ENCODE measurements at places on chromosomes 1 and 21.

DNA sequence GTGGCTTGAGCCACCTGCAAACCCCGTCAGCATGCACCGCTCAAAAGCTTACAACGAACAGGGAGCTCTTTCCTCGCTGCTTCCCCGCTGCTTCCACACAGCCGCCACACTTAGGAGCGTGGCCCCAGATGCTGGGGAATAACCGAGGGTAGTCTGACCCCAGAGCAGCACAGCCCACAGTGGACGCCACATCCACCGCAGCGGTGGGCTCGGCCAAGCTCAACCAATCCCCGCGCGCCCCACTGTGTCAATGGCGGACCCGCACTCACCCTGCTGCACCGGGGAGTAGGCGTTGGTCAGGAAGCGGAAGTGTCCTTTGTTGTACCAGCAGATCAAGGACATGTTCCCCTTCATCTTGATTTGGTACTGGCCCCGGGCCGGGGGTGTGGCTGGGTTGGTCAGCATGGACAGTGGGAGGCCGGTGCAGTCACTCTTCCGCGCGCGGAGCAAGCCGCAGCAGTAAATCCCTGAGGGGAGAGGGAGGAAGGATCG lies 93.5 kb downstream of the PGBD5 start:
- DNase-seq: no peak

GRCh38 chr1:117932576-117932975 lies 3.0 kb downstream of the WDR3 start:
- no peak for DNase-seq

DNA sequence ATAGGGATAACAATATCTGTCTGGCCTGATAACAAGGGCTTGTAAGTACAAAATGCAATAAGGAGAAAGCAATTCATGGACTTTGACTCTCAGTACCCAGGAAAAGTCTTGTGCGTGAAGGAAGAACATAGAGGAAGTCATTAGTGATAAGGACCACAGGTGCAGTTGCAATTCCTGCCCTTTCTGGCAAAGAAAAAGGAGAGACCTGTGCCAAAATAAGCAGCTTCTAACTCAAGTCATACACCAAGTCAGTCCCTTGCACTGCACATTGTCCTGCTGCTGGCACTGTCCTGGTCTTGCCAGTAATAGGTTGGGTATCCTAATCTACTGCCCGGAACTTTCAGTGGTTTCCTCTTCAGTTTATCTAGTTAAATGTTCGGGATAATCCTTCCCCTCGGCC lies 14.8 kb upstream of the SOD1 start:
- no peak for DNase-seq

GRCh38 chr1:97304366-97304765 lies 582.8 kb downstream of the PTBP2 start:
- DNase-seq: no peak

- no peak for DNase-seq
Measured at GRCh38 chr21:27678511-27678910, 711.6 kb upstream of the ADAMTS5 start.

DNA sequence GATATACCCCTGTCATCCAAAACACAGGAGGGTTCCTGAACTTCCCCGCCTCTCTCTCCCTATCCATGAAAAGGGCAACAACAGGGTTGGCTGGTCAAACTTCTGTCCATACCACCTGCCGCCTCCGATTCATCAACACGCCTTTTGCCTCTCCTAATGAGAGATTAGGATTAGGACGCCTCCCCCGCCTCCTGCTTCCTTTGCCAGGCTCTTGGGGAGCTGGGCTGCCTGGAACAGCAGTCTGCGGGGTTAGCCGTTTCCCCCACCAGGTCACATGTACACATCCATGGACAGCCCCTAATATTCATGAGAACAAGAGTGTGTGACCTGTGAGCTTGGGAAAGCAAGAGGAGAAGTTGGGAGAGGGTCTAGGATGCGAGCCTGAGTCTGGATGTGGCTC lies 2.3 kb upstream of the OPTC start:
- DNase-seq: no peak

GRCh38 chr1:229991104-229991513 lies 75.9 kb upstream of the GALNT2 start:
- no peak for DNase-seq

GRCh38 chr1:11985851-11986250 lies 5.6 kb downstream of the MFN2 start:
- DNase-seq: no peak

- DNase-seq: no peak
Measured at GRCh38 chr21:32370998-32371766, 21.6 kb downstream of the URB1 start.

DNA sequence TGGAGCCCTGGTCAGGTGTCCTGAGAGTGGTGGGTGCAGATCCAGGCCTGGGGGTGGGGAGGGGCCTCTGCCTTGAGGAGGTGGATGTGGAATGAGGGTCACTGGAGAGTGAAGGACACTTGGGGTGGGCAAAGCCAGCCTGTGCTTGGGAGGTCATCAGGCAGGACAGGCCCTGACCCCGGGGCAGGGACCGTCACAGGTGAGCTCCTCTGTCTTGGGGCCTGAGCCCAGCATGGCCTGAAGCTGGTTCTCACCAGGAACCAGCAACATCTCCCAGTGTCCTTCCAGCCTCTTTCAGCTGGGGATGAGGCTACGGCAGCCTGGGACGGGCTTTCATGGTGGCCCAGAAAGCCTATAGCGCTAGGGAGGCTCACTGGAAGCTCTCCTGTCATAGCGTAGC lies 831 bp upstream of the KRTAP10-2 start:
- DNase-seq: no peak

GRCh38 chr1:2348346-2349325 lies 42.7 kb downstream of the MORN1 start:
- no peak for DNase-seq

GRCh38 chr21:41277846-41278245 lies 38.8 kb upstream of the FAM3B start:
- no peak for DNase-seq

- DNase-seq: no peak
Measured at GRCh38 chr1:21820597-21821232, 8.7 kb downstream of the LDLRAD2 start.

GRCh38 chr21:45979651-45980050 lies 1.9 kb upstream of the COL6A1 start:
- no peak for DNase-seq

- DNase-seq: no peak
Measured at GRCh38 chr1:68525781-68526180, 28.9 kb upstream of the DEPDC1 start.

- no peak for DNase-seq
Measured at GRCh38 chr1:34763142-34763781, 3.7 kb downstream of the GJB4 start.

DNA sequence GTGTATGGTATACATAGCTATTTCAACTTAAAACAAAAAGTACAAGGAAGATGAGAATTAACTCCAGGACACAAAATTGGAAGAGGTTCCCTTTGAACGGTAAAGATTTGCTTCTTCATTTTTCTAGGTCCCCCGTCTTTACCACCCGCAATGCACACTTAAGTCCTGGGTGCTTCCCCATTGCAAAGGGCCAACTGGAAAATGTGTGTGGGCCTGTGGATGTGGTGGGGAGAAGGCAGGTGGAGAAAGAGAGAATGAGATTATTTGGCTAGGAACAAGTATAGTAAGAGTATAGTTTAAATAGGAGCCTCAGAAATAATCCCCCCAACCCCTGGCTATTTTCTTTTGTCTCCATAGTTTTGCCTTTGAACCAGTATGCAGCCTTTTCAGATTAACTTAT lies 115.4 kb downstream of the HLX start:
- DNase-seq: no peak

DNA sequence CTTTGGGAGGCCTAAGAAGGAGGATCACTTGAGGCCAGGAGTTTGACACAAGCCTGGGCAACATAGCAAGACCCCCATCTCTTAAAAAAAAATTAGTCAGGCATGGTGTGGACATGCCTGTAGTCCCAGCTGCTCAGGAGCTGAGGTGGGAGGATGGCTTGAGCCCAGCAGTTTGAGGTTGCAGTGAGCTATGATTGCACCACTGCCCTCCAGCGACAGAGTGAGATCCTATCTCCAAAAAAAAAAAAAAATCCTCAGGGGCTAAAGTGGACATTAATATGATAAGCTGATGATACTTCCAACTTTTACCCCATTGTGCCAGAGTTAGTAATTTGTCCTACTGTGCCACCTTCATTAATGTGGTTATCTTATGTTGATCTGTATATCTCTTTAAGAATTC lies 327.8 kb upstream of the FMN2 start:
- DNase-seq: no peak

DNA sequence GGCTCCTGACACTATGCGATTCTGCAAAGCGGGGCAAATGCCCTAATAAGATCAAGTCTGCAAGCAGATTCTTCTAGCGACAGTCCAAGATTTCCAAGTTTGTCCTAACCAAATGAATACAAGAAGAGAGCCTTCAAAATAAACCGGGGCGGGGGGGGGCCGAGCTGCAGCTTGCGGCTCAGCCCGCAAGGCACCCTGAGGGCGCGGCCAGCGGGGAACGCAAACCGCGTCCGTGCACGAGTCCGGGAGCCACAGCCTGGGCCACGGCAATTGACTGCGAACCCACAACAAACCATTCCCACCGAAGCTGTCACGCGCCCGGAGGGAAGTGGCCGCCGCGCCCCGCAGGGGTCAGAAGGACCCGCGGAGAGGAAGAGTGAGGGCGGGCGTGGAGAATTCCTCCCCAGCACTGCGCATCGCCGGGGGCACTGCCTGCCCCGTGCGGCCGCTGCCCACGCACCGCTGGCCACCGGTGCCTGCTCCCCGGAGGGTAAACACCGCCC lies 687 bp downstream of the TGFBR3 start:
- peak; percentile 14 for DNase-seq

- DNase-seq: no peak
Measured at GRCh38 chr21:16370186-16370585, 640.4 kb downstream of the USP25 start.

DNA sequence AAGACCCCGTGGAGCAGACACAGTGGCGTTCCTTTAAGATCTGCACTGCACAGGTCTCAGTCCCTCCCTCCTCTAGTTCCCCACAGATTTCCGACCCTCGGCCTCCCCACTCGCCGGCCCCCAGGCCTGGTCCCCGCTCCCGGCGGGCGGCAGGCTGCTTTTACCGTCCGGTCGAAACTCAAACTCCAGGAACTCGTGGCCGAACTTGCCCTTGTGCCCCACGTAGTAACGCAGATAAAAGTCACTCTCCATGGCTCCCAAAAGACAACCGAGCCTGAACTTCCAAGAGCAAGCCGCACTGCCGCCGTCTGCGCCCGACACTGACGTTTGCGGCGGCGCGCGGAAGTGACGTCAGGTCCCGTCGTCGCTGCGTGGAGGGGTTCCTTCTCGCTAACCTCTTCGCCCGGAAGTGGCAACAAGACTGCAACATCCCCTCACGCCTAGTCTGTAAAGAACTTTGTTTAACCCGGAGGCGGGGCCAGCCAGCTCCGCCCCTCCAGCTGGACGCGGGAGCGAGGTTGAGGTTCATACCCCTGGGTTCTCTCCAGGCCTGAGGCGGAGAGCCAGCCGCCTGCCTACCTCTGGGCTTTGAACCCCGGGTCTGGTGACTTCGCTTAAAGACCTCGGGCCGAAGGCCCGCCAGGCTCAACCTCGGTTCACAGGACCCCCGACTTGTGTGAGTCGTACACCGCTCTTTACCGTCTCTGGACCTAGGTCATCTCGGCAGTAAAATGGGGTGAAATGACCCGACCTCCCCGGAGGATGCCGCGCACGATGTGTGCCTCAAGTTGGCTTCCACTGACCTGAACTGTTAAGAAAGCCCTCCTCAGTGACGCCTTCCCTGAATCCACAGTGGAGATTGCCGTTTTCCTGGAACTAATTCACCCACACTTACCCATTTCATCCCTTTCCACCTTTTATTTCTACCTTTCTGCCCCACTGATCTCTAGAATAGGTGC lies at the start of gene MAGOH:
MAGOH (minus strand) TSS at position 322 of the 959 bp plus-strand sequence; CDS start at position 252, 70 bp downstream.
- DNase-seq: peak; percentile 94

GRCh38 chr1:218679988-218680748 lies 335.0 kb downstream of the TGFB2 start:
- no peak for DNase-seq

GRCh38 chr1:174068000-174068399 lies 45.8 kb upstream of the RC3H1 start:
- DNase-seq: no peak

- DNase-seq: peak; percentile 25
Measured at GRCh38 chr1:29711582-29712283, 475.4 kb downstream of the PTPRU start.

GRCh38 chr1:153526132-153526543 lies 9.7 kb downstream of the S100A6 start:
- no peak for DNase-seq

DNA sequence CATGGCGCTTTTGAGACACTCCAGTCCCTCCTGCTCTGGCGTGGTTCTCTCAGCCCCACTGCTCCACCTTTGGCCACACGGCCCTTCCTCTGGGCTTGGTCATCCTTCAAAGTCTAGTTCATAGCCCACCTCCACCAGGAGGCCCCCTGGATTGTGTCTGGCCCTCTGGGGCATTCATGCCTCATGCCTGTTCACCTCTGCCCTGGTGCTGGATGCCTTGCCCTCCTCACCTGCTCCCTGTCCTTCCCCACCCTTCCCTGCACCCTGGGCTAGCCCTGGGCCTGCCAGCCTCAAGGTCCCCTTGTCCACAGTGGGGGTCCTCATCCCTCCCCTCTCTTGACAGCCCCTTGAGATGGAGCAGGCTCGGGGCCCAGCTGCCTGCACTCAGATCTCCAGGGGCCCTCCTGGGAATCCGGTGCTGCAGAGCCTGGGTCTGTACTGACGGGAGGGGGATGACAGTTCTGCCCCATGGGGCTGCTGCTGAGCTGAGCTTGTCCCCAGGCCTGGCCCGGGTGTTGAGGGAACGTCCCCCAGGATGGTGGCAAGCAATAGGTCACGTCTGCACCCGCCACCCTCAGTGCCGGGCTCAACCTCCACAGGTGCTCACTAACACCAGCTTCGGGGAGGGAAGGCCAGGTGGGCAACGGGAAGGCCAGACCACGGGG lies 18.4 kb downstream of the PRXL2B start:
- DNase-seq: no peak

DNA sequence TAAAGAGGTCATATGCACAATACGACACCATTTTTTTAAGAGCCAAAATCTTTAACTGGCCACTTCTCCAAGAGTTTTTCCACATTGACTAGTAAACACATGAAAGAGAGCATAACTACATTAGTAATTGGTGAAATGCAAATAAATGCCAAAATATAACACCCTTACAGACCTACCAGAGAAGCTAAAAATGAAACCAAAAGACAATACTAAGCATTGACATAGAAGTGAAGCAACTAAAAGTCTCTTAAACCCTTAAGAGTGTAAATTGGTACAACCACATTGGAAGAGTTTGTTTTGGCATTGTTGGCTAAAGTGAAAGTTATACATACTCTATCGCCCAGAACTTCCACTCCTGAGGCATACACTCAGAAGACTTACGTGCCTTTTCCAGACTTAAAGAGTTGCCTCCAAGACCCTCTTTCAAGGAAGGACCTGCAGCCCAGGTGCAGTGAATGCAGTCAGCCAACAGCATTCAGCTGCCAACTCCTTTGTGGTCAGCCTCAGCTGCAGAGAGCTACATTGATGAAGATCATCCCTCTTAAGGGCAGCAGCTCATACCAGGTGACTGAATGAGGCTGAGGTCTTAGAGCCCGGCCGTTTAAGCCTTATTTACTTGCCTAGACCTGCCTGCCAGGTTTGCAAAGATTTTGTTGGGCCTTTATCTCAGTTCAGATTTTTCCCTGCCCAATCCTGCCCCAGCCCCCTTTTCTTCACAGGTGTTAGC lies 839.1 kb upstream of the ADGRL2 start:
- DNase-seq: no peak

All from activated T-helper 2 cell treated with anti-CD3 and anti-CD28 coated beads, Interferon-gamma antibody, Interleukin-2, Interleukin-4, amounts not matched to agents 10 μg/mL and 5 μg/mL and 100 μg/mL, durations not matched to agents 14 hours and 24 hours and 36 hours (primary cell).